ENCODE measurements at places on chromosomes 11 and 22.

- DNase-seq: no peak
Observed at GRCh38 chr11:57871231-57871630, 109.6 kb downstream of the CTNND1 start.

DNA sequence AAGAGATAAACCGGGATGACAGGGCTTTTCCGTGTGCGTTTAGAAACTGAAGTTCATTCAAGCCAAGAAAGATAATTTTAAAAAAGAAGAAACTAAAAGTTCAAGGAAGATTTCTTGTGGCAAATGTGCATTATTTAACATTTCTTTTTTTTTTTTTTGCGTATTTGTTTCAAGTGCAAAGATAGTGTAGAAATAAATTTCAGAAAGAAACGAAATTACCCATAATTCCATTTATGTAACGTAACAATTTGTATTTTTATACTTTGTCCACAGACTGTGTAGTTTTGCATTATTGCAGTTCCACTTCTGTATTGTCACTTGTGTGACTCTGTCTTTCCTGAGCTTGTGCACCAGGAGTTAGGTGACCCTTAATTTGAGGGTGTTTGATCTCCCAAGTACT, 24.0 kb downstream of the SNAP29 start:
- DNase-seq: no peak

- no peak for DNase-seq
Observed at GRCh38 chr11:113373306-113373705, 14.3 kb upstream of the ANKK1 start.

GRCh38 chr11:36608491-36609199, 10.6 kb upstream of the RAG2 start:
- no peak for DNase-seq

Measured in Peyer's patch (tissue), 4 donors.